ENCODE measurements at places on chromosomes 1 and 21. TPM values are rescaled to one million over a fixed set of nuclear protein-coding genes. Genes with fewer than 3 reads are reported as not detected.

The PADI2 gene
- total RNA-seq, result 8.6 TPM

The RAB3B gene
- total RNA-seq, result 38.3 TPM

The AMPD1 gene
- not detected for total RNA-seq

The ALX3 gene
- not detected for total RNA-seq

The PANK4 gene
- total RNA-seq, result 39.9 TPM

The OXCT2 gene
- 0.95 TPM for total RNA-seq

The LMX1A gene
- 0.12 TPM for total RNA-seq

The PTPN22 gene
- total RNA-seq, result 3.1 TPM

The GNG5 gene
- 93.2 TPM for total RNA-seq

Measured in mucosa of gallbladder (tissue), 1 donor.